ENCODE measurements at places on chromosomes 5 and 9.

GRCh38 chr9:75866273-75866871 lies 24.1 kb upstream of the PCSK5 start:
- DNase-seq, result no peak

- no peak for DNase-seq
Observed at GRCh38 chr5:58012102-58012501, 447.8 kb downstream of the PLK2 start.

GRCh38 chr9:89721176-89721700 lies 116.4 kb downstream of the GADD45G start:
- no peak for DNase-seq

GRCh38 chr5:91910655-91911054 lies 527.5 kb upstream of the ARRDC3 start:
- DNase-seq, result no peak

- no peak for DNase-seq
Observed at GRCh38 chr9:76652894-76653293, 111.3 kb upstream of the PCA3 start.

DNA sequence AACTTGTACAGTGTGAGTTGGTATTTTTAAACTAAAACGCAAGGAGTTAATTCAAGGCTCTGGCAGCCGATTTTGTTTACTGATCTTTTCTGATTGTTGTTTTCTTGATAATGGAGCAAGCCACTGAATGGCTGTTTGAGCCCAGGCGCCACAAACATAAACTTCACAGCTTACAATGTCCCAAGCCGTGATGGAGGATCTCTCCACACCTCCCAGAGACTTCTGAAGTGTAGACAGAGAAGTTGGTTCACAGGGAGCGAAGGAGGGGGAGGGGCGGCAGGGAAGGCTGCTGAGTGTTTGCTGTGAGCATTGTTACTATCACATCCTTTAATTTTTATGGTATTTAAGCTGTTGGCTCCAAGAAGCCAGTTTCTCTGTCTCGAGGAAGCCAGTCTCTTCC lies 14.7 kb downstream of the ISL1 start:
- no peak for DNase-seq

DNA sequence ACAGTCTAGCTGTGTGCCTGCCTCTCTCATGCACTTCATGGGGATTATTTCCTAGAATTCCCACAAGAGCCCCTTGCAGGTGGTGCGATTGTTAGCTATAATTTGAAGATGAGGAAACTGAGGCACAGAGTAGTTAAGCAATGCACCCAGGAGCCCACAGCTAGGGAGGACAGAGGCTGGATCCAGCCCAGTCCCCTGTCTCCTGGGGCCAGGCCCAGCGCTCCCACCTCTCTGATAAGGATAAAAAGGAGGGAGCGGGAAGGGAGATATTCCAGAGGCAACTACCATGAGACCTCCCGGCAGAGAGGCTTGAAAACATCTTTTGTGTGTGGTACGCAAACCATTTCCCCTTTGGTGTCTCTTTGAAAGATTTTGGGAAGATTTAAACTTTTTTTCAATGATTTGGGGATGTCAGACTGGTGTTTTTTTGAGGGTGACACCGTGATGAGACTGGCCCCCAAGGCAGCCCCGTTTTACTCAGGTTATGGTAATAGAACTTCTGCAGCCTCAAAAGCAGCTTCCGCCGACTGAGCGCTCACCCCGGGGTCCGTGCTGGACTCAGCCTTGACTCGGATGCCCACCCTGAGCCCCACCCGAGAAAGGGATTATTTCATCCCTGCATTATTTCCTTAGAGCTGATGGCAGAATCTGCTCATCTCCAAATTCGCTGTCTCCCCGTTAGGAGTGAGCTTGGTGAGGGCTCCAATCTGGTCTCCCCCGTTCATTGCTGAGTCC lies 144.7 kb upstream of the IER5L start:
- DNase-seq, result no peak

- DNase-seq, result no peak
Observed at GRCh38 chr9:126724226-126724625, 80.6 kb upstream of the ZBTB43 start.

GRCh38 chr5:61257421-61257820 lies 74.6 kb upstream of the ZSWIM6 start:
- no peak for DNase-seq

DNA sequence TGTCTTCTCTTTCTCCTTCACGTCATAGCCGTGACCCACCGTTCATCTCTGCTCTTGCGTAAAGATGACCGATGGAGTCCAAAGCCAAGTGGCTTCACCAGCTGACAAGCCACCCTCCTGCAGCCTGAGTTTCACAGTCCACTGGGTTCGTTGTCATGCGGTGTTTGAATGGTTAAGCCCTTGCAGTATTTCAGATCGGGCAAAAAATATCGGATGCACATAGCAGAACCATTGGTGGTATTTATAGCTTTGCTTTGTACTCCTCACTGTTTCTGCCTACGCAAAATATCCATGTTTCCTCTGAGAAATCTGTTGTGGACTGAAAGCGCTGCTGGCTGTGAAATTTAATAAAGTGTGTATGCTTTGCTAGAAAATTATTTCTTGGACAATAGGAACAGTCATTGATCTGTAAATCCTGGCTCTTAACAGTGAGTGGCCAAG lies 34.5 kb upstream of the NCS1 start:
- DNase-seq, result no peak

- DNase-seq, result no peak
Observed at GRCh38 chr5:87383216-87383615, 29.5 kb downstream of the CCNH start.

DNA sequence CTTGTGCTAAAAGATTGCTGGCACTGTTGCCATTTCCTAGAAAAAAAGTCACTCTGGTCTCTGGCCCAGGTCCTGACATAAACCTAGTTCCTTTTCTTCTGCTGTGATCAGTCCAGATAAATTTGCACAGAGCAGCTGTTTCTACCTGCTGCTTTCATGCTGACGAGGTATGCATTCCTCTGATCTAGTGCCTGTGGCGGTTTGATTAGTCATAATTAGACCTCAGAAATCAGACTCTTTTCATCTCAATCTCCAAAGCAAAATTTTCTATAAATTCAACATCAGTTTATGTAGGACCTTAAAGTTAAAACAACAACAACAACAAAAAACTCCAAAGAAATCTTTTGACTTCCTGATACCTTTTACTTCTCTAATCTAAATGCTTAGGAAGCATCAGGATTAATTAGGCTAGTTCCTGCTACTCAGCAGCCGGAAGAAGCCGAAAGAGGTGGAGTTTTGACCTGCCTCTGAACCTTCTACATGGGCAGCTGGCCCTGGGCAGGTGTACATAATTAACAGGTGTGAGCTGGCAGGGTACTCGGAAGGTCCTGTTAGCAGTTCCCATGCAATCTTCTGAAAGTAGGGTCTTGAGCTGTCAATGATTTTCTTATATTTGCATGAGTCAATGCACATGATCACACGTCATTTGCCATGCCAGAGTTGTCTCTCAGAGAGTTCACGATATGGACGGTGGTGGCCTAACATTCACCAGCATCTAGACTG lies 83.3 kb upstream of the CCDC112 start:
- no peak for DNase-seq

DNA sequence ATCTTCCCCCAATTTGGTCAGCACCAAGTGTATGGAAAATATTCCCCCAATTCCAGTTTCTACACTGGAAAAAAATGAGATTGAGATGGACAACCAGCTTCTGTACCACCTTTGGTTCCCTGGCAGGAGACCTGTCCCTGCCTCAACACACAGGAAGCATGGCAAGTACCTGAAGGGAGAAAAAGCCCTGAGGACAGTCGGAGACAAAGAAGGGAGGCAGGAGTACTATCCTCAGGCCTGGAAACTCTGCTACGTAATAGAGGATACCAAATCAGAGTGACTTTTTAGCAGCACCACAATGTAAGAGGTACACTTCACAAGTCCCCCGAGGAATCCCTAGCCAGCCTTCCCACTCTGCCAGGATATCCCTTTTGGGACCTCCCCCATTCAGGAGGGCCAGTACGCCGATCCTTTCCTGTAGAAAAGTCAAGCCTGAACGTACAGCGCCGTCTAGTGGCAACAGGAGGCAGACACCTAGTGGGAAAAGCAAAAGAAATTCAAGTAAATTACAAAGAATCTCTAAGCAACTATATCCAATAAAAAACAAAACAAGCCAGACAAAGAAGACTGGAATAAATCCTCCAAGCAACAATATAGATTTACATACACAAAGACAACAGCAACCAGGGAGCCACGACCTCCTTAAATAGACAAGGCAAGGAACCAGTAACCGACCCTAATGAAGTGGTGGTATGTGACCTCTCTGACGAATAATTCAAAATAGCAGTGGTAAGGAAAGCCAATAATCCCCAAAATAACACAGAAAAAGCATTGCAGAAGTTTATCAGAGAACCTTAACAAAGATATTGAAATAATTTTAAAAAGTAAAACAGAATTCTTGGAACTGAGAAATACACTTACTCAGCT lies 63.3 kb upstream of the SLCO6A1 start:
- peak; percentile 30 for DNase-seq
